ENCODE measurements at places on chromosomes 11 and 22.

- peak; percentile 73 for DNase-seq
Measured at GRCh38 chr11:124070915-124071622, 29.9 kb upstream of the OR10G7 start.

DNA sequence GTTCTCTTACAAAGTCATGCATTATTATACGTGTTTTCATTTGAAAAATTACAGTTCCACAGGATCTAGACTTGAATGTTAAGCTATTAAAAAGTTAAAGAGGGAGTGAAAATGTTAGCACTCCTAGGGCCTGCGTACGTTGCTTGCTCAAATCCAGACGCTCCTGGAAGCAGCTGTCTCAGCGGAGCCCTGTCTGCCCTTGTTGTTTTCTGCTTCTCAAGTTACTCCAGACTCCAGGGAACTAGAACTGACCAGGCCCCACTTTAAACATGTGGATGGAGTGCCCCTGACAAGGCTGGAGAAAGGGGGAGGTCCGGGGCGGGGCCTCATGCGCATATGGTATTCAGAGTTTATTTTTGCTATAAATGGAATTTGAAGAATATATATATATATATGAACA lies 9.6 kb downstream of the PARVB start:
- no peak for DNase-seq

- DNase-seq = peak; percentile 80
Measured at GRCh38 chr11:118304568-118305248, at the start of gene CD3E. TSS of gene CD3E (plus strand) at chr11:118304730. CDS start at chr11:118304953, 223 bp downstream.

DNA sequence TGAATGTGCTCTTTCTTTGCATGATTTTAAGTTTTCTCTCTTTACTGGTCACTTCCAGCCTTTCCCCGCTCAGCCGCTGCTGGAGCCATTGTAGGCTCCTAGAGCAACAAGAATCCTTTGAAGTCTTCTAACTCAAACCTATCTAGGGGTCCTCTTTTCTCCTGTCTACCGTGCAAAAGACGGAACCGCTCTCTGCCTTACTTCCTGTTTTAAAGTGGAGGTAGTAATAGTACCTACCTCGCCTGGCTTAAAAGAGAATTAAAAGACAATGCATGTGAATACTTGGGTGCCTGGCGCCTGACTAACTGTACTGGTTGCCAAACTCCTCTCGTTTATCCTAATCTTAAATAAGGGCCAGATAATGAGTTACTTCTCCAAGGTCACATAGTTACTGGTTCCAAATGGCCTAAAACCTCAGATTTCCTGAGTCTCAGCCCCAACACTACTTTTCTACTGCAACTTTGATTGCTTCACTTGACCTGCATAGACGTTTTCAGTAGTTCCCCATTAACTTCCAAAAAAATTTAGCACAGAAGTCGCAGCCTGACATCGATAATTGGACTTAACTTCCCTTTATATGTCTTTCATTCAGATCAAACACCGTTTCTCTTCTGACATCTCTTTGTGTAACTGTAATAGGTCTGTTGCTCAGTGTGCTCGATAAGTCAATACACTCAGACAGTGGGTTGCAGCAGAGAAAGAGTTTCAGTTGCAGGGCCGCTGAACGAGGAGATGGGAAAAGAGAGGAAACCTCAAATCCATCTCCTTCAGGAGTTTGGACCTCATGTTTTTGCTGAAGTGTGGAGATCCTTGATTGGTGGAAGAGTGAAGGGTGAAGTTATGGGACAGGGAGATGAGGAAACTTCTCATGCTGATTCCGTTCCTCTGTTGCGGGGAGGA lies 891 bp downstream of the SAMM50 start:
- DNase-seq = no peak

- no peak for DNase-seq
Measured at GRCh38 chr11:44870181-44870580, 80.5 kb downstream of the TP53I11 start.

DNA sequence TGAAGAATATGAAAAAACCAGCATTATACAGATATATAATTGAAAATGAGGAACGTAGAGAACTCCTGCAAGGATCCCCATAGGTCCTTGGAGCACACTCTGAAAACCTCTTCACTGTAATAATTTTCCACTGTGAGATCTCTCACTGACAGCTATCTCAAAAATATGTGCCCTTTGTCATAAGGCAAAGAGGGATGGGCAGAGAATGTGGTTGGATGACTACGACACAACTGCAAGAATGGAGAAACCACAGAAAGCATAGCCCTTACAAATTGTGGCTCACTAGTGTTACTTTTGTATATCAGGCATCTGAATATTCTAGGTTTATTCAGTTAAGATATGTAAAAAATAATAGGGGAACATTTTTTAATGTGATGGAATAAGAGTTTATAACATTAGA lies 7.9 kb upstream of the CTSC start:
- DNase-seq = no peak

GRCh38 chr22:30947173-30947815 lies 21.3 kb downstream of the MORC2 start:
- DNase-seq = no peak

DNA sequence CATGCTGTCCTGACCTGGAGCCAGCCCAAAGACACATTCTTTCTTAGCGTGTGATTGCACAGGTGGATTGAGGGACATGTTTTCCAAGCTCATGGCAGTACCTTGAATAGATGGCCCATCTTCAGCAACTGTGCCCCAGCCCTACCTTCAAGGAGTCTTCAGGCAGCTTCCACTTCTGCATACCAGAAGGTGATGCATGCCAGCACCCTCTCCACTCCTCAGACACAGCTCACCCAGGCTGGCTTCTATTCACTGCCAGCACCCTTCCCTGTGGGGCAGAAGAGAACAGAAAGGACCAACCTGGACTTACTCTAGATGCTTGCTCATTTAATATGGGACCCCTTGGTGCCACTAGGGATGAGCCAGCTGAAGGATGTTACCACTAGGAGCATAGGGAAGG lies 466.4 kb upstream of the ISX start:
- no peak for DNase-seq

GRCh38 chr22:43435851-43436811 lies 24.3 kb downstream of the MPPED1 start:
- no peak for DNase-seq

DNA sequence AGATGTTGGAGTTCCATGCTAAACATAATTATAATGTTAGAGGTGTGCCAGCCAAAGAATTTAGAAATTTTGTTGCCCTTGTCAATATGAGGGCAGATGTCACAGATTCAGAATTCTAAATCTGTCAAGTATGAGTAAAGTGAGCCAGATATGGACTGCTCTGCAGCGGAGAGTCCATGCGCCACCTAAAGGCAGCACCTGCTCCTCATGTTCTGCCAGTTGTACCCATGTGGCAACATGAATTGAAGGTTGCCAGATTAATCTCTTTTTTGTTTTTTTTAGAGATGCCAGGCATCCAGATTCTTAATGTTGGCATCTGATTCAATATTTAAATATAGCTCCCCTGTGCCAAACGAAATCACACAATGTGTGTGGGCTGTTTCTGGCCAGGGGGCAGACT lies 678.6 kb upstream of the ANO5 start:
- DNase-seq = no peak

DNA sequence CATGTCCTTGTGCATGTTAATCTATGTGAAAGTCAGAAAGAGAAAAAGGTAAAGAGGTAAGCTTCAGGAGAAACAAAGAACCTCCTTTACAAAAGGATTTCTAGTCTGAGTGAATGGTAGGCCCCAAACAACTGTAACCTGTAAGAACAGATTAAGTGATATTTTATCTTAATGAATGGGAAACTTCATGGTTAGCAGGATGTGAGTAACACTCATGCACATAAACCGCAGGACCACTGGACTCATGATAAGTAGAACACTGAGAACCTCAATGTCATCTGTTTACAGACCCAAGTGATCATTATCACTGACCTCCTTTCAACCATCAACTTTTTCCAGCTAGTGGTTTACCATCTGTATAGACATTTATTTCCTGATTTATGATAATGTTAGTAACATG lies 19.9 kb downstream of the OR8G5 start:
- no peak for DNase-seq

DNA sequence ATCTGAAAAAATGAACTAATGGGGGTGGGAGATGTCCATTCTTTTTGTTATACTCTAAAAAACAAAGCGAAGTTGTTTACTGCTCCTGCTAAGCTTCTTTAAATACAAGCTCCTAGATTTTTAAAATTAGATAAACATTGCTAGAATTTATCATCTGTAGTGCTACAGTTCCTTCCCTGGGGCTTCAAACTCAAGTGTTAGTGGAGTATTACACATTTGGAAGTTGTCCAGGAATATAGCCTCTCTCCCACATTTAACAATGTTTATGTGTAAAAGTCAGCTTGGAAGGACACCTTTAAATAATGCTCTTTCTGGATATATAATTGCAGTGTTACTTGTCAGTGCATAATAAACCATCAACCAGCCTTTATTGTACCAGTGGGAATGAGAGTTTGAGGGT lies 155.5 kb downstream of the SPON1 start:
- no peak for DNase-seq

DNA sequence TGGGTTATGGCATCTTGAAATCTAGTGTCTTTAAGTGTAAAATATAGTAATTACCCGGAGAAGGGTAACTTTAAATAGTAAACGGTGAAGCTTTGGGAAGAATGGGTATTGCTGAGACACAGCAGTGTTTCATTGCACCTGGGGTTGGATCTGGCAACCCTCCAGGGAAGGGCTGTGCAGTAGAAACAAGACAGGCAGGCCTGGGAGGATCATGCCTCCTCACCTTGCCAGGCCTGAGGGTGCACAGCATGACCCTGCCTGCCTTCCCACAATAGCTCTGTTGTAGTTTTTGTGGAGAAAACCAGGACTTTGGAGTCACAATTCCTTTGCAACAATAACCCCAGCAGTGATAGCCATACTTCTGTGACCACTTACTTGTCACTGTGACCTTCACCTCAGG lies 64.6 kb upstream of the ADSL start:
- DNase-seq = no peak

GRCh38 chr11:73288192-73288872 lies 16.2 kb downstream of the P2RY6 start:
- DNase-seq = no peak
